ENCODE measurements at places on chromosomes 12 and 14. TPM values are rescaled to one million over a fixed set of nuclear protein-coding genes. Genes with fewer than 3 reads are reported as not detected.

Gene EEF1AKMT3
- total RNA-seq, result 0.89 TPM

Gene KRT72
- not detected for total RNA-seq

DNA sequence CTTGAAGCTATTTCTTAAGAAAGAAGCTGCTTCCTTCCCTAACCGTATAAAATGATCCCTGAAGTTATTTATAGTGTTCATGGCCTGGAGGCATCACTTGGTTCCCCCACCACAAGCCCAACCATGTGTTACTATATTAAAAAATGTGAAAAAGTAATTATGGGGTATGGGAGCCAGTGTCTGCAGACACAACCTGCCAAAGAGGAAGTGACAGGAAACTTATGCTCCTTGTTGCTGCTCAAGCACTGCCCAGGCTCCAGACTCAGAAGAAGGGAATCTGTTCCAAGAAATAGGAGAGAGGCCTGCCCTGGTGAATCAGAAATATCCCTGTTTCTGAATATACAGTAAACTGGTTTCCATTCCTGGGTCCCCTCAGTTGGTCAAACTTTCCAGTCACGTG, 217.2 kb upstream of the BMP4 start:
- H3K4me3 ChIP-seq, result no peak overlapping the region
- H3K36me3 ChIP-seq, result no peaks in the 10 kb centered on the region
- H3K27ac ChIP-seq, result peak overlapping the region; percentile 27

Gene RND1
- not detected for total RNA-seq

Gene PCNX1
- 48.1 TPM for total RNA-seq

DNA sequence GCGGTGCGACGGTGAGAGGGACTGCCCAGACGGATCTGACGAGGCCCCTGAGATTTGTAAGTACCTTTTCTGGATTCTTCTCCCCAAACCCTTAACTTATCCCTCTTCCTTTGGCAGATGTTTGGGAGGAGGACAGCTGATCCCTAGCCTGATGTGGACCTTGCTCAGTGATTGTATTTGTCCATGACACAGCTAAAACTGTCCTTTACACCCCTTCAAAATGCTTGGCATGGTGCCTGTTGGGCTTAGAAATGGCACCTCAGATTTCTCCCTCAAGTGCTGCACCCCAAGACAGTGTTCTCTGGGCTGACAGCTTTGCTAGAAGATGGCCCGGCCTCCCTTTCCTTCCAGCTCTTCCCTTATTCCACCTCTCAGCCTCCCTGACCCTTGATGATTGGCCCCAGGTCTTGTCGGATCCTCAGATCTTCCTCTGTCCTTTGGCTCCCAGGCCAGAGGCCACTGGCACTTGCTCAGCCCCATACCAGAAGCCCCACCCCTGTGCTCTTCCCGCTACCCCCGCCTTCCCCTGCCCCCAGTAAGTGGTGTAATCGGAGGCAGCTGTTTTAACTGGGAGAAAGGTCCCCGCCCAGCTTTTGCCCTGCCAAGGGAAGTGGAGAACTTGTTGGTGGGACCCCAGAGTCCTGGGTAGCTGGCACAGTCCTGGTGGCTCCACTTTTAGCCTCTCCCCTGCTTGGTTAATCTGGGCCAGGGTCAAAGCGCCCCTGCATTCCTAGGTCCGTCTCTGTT, 8.7 kb downstream of the LRP1-AS start:
- DNase-seq, result peak; percentile 91
- peak overlapping the region; percentile 30 for H3K27ac ChIP-seq
- H3K36me3 ChIP-seq, result peaks cover 10% of the 10 kb centered on the region
- no peaks in the 10 kb centered on the region for H3K4me1 ChIP-seq
- no peaks in the 10 kb centered on the region for H3K27me3 ChIP-seq
